GM19239 (cell line): ENCODE measurements at places on chromosomes 16 and 17.

DNA sequence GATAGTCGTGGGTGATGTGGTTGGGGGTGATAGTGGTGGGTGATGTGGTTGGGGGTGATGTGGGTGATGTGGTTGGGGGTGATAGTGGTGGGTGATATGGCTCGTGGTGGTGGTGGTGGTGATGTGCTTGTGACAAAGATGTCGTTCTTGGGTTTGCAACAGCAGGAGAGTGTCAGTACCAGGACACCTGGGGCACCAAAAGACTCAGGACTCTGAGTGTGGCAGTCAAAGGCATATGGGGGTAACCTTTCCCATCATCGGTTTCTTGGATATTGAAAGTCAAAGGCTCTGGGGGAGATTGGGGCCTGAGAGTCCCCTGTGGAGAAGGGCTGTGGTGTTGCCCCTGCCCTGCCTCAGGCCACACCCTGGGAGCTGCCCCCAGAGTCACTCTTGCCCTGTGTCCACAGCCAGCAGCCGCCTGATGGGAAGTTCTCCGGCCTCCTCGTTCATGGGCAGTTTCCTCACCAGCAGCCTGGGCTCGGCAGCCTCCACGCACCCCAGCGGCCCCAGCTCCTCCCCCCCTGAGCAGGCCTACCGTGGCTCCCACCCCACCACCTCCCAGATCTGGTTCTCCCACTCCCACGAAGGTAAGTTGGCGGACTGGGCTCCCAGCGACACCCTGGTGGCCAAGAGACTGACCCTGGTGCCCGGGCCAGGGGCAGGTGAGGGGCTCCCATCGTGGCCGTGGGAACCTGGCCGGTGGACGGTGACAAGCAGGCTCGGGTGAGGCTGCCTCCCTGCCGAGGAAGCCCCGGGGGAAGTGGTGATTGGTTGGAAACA is 31.3 kb downstream of the BAHCC1 start:
- no peak for DNase-seq

DNA sequence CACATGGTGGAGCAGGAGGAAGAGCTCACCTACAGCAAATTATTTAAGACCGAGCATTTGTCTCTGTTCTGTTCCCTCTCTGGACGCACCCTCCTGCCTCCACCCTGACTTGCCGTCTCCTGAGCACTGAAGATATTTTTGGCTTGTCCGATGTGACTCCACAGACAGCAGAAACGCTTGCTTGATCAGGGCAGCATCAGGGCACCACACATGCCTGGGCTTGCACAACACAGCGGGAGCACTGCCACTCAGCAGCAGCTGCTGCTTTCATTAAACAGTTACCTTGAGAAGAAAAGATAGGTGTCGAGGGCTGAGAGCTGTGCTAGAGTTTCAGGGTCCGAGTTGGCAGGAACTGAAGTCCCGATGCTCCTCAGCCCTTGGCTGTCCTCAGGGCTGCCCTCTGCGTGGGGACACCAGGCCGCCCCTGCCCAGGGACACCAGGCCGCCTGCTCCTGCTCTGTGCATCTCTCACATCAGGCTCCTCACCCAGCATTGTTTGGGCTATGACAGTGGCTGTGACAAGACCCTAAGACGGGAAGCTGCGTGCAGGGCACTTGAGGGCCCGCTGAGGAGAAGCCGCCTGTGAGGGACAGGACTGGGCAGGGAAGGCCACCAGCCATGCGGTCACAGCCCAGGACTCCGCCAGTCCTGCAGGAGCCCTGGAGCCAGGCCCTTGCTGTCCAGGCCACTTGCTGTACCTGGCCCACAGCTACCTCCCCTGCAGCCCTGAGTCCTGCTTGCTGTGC is 21.3 kb upstream of the CDH15 start:
- no peak for DNase-seq

GRCh38 chr16:17647879-17648872 is 177.4 kb upstream of the XYLT1 start:
- no peak for DNase-seq

DNA sequence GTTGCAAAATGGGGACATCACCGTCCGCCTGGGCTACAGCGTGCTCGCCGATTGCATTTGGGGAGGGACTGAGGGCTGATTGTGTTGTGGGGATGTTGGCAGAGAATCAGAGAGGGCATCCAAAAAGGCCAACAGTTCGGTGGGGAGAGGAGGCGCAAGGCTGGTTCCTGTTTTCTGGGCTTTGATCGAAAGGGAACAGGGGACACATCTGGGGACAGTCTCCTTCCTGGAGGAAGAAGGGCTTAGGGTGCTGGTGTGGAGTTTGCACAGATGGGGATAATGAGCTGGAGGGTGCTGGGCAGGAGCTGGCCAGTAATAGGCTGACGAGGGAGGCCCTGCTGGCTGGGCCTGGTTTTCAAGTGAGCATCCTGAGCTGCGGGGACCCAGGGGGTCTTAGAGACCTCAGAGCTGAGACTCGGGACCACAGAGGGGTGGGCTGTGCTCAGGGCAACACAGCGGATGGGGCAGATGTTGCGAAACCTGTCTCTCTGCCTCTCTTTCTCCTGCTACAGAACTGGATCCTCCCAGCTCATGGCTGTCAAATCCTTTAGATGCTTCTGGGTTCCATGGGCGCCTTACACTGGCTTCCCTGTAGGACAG is 288.7 kb downstream of the SEC14L1 start:
- no peak for DNase-seq

DNA sequence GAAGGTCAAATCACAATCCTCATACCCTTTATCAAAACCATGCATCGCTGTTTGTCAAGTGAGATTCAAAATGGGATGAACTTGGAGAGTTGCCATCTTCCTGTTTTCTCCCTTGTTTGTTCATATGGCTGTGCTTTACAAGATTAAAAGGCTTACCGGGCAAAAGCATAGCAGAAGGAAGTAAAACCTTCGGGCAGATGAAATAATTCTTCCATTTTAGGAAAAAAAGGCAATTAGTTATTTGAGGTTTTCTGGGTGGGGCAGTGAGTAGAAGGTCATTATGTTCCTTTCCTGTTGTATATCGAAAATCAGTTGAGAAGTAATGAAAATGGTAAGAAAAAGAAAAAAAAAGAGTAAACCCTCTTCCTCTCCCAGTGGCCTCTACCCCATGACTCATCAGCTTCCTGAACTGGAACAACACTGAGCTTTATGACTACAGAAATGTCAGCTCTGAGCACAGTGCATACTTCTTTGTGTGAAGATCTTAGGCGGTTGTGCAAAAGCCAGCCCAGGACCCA is 369.2 kb downstream of the CDH13 start:
- no peak for DNase-seq

GRCh38 chr17:20929334-20929733 is 113.5 kb downstream of the USP22 start:
- no peak for DNase-seq

GRCh38 chr16:70781800-70782199 is 19.2 kb downstream of the VAC14 start:
- no peak for DNase-seq

- DNase-seq = no peak
These were observed 426.7 kb upstream of the SALL1 start for GRCh38 chr16:51577621-51578303.

- no peak for DNase-seq
These were observed 164.5 kb downstream of the PRKCA start for GRCh38 chr17:66466840-66467367.

DNA sequence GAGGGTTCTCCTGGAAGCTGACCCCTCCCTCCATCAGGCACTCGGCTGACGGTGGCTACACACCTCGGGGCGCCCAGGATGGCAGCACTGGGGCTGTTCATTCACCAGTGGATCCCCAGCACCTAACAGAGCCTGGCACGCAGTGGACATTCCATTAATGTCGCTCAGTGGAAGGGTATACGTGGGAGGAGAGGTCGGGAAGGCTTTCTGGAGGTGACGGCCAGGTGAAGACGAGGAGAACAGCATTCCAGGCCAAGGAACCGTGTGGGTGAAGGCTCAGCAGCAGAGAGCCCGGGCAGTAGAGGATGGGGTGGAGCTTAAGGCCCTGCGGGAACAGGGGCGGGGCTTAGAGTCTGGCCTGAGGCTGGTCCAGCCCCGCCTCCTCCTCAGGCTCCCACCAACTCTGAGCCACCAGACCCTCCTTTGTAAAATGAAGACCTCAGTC is 2.5 kb upstream of the HS3ST6 start:
- DNase-seq = no peak

DNA sequence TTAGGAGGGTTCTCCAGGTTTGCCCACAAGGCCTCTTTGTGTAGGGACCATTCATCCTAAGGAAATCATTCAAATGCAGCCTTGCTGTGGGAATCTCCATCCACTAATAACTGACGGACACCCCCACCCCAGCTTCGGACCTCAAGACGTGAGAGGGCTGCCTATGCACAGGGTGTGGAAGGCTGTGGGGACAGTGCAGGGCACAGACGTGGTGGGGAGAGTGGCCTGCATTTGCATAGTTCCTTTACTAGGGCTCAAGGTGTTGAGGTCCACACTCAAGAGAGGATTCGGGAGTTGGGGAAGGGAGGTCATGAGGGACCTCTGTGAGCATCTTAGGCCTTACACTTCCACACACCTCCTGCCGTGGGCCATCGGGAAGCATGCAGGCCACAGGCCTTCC is 9.8 kb downstream of the DUSP3 start:
- DNase-seq = no peak

DNA sequence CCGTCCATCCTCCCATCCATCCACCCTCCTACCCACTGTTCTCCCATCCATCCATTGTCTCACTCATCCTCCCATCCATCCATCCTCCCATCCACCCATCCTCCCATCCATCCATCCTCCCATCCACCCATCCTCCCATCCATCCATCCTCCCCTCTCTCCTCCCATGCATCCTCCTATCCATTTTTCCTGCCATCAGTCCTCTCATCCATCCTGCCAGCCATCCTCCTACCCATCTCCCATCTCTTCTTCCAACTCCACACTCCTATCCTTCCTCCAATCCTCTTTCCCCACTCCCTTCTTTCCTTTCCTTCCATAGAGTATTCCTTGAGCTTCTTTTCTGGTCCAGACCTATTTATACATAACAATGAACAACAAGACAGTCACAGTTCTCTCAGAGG is 12.1 kb downstream of the DRC7 start:
- no peak for DNase-seq

GRCh38 chr16:79543219-79543618 is 57.3 kb downstream of the MAF start:
- DNase-seq = no peak

- no peak for DNase-seq
These were observed 32.1 kb downstream of the NDE1 start for GRCh38 chr16:15682105-15682570.
